Stimulated activated CD8-positive, alpha-beta memory T cell treated with anti-CD3 and anti-CD28 coated beads, Interleukin-4, amount 100 ng/mL, for 4 hours (primary cell): ENCODE measurements at places on chromosomes 7 and 10.

DNA sequence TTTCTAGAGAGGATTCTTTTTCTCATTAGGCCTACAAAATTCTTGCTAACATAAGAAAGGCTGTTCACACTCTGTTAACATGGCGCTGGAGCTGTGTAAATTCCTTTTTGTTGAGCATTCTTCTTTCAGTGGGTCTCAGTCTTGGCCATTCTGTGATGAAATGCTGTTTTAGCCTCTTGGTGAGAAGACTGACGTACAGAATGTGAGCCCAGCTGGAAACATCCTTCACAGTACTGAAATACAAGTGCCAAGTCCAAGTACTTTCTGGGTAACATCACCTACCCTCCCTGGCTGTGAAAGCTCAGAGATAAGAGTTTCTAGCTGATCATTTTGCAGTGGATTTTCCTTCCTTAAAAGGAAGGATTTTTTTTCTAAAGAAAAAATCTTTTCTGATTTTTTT lies 231.8 kb downstream of the AHR start:
- no peak for DNase-seq

DNA sequence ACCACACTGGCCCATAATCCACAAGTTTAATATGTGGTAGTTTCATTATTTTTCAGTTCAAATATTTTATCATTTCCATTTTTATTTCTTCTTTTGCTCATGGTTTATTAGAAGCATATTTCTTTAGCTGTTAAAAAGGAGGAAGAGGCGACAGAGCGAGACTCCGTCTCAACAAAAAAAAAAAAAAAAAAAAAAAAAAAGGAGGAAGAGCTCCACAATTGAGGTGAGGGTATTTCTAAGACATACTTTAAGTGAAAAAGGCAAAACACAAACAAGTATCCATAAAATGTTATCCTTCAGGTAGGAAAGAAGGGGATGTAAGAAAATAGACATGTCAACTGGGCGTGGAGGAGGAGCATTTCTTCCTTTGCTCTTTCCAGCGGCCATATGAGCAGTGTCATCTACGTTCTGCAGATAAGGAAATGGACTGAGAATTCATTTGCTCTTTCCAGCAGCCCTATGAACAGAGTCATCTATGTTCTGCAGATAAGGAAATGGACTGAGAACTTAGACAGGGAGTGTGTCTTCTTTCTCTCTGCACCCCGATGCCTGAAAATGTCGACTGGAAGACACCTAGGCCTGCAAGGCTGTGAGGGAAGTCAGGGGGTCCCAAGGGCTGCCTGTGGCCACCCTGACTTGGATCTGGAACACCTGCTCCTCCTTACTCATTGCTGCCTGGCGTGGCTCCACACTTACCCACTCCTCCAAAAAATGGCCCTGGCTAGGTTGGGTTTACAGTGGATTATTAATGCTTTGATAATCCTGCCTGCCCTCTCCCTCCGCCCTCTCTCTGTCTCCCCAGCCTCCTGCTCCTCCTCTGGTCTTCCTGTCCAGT lies 18.9 kb upstream of the RAMP3 start:
- no peak for DNase-seq

- DNase-seq, result no peak
Observed at GRCh38 chr7:46859963-46860475, 721.9 kb downstream of the TNS3 start.

- no peak for DNase-seq
Observed at GRCh38 chr7:108468246-108468645, 12.0 kb upstream of the NRCAM start.

DNA sequence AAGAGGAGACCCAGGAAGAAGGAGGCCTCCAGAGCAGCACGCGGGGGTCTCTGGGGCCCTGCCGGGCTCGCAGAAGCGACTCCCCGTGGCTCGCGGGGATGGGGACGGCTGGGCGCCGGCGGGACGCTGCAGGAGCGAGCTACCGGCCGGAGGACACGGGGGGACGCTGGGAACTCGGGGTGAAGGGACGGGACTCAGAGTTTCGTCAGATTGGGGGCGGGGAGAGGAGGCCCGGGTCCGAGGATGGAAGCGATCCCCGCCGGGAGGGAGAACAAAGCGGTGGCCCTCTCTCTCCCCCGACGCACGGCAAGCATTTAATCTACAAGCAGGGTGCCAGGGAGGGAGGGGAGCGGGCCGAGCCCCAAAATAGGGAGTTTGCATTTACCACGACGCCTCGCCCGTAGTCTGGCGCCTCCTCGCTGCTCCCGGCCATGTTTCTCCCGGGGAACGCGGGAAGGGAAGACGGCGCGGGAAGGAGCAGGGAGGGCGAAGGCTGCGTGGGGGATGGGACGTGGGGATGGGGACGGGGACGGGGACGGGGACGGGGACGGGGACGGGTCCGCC lies at the start of gene PRTFDC1:
PRTFDC1 (minus strand) TSS at position 464 of the 564 bp plus-strand sequence; CDS start at position 433, 31 bp downstream.
- DNase-seq, result no peak

GRCh38 chr7:16428672-16429071 lies 7.3 kb upstream of the CRPPA start:
- no peak for DNase-seq
